Stimulated activated CD8-positive, alpha-beta memory T cell treated with anti-CD3 and anti-CD28 coated beads, Interleukin-4, amount 100 ng/mL, for 1 hour (primary cell): ENCODE measurements at places on chromosomes 5 and 9.

DNA sequence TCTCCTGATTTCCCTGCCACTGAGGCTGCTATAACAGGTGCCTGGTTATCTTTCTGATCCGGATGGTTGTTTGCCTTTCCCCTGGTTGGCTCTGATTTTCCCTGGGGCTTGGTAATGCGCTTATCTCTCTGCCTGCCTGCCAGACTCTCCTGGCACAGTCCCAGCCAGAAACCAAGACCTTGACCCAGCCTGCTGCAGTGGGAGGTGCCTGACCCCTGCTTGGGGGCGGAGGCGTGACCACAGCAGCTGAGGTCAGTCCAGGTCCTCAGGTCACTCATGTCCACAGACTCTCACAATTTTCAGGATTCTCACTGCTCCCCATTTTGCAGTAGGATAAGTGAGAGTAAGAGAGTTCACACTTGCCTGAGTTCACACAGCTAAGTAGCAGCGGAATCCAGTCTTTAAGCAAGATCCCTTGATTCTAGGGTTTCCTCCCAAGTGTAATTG is 24.4 kb upstream of the SYNPO start:
- DNase-seq = no peak

DNA sequence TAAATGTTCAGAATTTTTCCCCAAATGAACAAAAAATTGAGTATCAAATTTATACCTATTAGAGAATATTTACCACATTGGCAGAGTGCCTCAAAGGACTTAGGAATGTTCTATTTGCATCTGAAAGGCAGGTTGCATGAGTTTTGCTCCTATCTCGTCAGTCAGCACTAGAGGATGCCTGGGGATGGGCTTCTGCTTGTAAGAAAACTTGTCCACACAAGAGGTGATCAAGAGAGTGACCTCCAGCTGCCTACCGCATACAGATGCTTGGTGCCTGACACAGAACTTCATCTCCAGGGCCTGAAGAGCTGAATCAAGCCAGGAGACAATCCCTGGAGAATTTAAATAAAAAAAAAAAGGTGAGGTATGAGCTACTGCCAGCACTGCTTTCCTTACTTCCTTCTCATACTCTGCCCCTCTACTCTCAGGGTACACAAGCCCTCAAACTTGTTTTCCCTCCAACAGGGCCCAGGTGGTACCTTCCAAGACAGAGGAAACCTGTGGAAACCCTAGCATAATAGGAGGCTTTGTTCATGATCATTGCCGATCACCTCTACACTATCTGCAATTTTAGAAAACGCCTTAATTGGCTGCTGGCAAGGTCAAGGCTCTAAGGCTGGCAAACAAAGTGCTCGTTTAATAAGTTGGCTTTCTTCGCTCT is 166.6 kb downstream of the ELAVL2 start:
- DNase-seq = no peak

- no peak for DNase-seq
Observed at GRCh38 chr5:172486451-172486850, 32.1 kb upstream of the SH3PXD2B start.

GRCh38 chr5:8908055-8908683 is 637.7 kb downstream of the SEMA5A start:
- DNase-seq = no peak

DNA sequence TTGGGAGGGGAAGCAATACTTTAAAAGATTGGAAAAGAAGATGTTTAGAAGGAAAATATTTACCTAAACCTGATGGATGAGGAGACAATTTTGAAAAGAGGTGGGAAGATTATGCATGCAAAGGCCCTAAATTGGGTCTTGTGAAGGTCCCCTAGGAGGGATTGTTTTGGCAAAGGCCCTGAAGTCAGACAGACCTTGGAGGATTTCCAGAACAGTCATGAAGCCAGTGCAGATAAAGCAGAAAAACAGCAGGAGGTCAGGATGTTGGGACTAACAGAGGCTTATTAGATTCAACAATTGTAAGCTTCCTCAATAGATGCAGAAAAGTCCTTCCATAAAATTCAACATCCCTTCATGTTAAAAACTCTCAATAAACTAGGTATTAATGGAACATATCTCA is 361.0 kb upstream of the CDH6 start:
- DNase-seq = no peak

DNA sequence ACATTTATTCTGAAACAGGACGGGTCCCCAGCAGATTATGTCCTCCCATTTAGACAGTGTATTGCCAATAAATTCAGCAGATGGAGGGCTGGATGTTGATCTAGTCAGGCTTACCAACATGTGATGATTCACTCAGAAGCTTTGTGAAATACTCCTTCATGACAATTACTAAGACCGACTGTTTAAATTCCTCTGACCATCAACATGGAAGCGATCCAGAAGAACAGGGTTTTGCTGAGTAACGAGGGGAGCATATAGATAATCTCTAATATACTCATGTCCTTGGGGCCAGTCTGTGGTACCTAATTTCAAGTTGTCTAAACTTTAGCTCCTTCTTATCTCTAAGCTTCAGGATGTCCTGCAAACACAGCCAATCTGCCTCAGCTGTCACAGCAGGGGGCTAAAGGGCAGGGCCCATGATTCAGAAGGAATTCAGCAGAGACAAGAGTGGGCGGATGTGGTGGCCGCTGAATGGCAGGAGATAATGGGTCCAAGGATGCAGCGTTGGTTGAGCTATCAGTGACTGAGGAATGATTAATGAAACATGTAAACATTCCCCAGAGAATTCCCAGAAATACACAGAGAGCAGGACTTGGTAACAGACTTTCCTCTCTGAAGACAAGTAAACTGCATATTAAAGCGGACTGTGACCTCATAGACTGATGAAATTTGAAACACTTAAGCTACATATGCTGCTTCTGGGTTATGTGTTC is 109.4 kb downstream of the ANKRD55 start:
- DNase-seq = no peak

DNA sequence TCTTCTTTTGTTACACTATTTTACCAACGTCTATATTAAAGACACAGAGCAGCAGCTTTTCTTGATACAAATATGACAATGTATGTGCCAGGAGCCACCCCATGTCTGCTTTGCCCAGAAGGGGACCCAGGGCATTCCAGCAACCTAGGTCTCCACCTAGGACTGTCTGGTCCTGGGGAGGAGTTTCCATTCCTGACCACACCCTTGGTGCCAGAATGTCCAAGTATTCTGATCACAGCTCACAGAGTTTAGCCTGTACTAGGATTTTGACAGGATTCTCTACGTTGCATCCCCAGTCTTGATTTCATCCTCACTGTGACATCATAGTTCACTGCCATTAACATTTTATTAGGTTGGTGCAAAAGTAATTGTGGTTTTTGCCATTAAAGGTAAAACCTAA is 224.7 kb downstream of the SREK1 start:
- no peak for DNase-seq

- DNase-seq = no peak
Observed at GRCh38 chr9:38020151-38021076, 48.6 kb downstream of the SHB start.

DNA sequence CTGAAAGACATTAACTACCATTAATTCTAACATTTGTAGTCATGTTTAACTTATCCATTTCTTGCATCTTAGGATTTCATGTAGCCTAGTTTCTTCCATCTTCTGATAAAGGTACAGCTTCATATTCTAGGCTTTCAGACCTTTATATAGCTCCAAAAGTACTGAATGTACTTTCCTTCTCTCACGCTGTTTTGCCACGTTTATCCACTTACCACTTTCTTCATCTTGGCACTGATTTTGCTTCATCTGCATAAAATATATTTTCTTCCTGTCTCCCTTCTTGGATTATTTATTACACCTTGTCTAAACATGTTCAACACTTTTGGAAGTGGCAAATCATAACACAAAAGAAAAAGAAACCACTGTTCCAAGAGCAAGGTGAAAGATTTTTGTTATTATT is 553.8 kb downstream of the DTWD2 start:
- no peak for DNase-seq

GRCh38 chr5:371811-372555 is 50.5 kb downstream of the AHRR start:
- DNase-seq = no peak
